ENCODE measurements at places on chromosomes 2 and 18.

- H3K4me1 ChIP-seq = no peaks in the 10 kb centered on the region
- no peak overlapping the region for H3K27ac ChIP-seq
- H3K27me3 ChIP-seq = no peaks in the 10 kb centered on the region
- DNase-seq = no peak
- H3K4me3 ChIP-seq = no peak overlapping the region
Observed at GRCh38 chr18:64110692-64111480, 38.0 kb downstream of the LINC00305 start.

- H3K4me1 ChIP-seq = no peaks in the 10 kb centered on the region
- H3K36me3 ChIP-seq = no peaks in the 10 kb centered on the region
- no peak overlapping the region for H3K27ac ChIP-seq
- DNase-seq = no peak
Observed at GRCh38 chr18:1774261-1774660, 797.0 kb downstream of the METTL4 start.

DNA sequence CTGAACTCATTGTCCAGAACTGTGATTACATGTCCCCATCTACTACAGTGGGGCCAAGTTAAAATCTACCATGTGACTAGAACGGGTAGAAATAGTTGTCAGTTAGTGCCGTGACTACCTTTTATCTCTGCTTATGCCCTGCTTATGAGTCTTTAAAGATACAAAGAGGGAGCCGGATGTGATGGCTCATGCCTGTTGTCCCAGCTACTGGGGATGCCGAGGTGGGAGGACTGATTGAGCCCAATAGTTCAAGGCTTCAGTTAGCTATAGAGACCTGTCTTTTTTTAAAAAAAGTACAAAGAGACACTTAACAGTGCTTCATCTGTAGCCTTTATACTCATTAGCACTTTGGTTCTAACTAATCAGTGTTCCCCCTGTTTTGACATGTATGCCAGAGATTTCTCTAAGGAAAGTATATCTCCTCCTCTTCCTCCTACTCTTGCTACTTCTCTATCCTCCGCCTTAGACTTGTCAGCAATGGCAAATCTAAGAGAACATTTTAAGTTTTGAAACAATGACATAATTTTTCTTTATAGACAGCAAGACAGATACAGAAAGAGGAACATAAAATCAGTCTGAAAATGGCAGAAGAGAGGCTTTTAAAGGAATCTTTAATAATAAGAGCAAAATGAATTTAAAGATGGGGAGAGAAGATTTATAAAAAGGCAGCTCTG lies 45.0 kb downstream of the NBEAL1 start:
- H3K27me3 ChIP-seq = no peaks in the 10 kb centered on the region
- H3K27ac ChIP-seq = no peak overlapping the region
- peaks cover 5% of the 10 kb centered on the region for H3K36me3 ChIP-seq

DNA sequence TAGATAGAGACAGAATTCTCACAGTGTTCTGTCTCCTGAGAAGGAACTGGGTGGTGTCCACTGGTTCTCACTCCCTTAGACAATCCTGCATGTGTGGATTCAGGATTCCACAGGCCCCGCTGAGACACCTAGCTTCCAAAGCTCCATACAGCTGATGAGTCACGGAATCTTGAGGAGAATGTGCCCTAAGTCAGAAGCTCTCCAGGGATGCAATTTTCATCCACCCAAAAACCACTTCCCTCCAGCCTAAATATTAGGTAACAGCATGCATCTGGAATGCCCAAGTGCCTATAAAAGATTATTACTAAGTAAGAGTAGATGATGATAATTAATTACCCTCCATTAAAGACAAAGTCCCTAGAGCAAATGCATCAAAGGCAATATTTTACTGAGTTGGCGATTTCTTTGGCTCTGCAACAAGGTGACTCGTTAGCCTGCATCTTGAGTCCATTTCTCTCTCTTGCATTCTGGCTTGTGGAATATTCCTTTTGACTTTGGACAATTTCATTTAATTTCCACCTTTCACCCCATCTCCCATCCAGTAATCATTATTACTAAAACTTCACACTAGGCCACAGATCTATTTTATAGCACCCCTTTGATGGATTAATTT lies 475.1 kb downstream of the TNS1 start:
- no peak overlapping the region for H3K4me3 ChIP-seq
- no peak overlapping the region for H3K27ac ChIP-seq
- H3K36me3 ChIP-seq = no peaks in the 10 kb centered on the region
- no peak for DNase-seq
- no peaks in the 10 kb centered on the region for H3K4me1 ChIP-seq

GRCh38 chr2:122980671-122981070 lies 1044.4 kb upstream of the CNTNAP5 start:
- no peak for DNase-seq
- H3K27ac ChIP-seq = no peak overlapping the region
- H3K27me3 ChIP-seq = no peaks in the 10 kb centered on the region
- H3K4me1 ChIP-seq = no peaks in the 10 kb centered on the region
- H3K36me3 ChIP-seq = no peaks in the 10 kb centered on the region

DNA sequence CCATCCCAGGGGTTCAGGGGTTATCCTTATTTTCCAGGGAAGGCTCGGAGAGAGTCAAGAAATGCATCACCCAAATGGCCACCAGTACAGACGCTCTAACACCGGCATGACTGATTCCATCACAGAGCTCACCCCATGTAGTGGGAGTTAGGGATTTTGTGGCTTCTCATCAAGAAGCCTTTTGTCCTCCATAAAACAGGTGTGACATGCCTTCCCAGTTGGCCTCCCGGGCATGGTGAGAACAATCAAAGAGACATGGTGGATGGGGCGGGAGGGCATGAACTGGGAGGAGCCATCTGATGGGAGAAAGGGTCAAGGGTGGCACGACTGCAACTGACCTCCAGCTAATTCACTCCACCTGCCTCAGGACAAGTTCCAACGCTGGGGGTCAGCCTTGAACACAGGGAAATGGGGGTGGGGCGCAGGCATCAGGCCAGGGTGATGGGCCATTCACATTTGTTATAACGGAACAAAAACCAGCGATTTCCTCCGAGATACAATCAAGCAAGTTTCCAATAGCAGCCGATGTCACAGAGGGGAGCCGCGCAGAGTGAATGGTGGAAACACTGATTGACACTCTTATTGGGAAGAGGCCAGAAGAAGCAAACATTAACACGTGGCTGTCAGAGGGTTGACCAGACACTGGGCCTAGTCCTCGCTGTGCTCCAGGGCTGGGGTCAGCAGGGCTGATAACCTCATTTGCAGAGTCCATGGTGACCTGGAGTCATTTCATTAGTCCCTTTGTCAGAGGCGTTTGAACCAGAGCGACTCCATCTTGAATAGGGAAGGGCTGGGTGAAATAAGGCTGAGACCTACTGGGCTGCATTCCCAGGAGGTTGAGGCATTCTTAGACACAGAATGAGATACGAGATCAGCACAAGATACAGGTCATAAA lies 80.5 kb upstream of the HPCAL1 start:
- no peak overlapping the region for H3K4me3 ChIP-seq
- no peaks in the 10 kb centered on the region for H3K27me3 ChIP-seq
- H3K36me3 ChIP-seq = no peaks in the 10 kb centered on the region
- no peaks in the 10 kb centered on the region for H3K4me1 ChIP-seq

- no peak overlapping the region for H3K4me3 ChIP-seq
- no peaks in the 10 kb centered on the region for H3K27me3 ChIP-seq
- DNase-seq = no peak
- no peak overlapping the region for H3K27ac ChIP-seq
- no peaks in the 10 kb centered on the region for H3K4me1 ChIP-seq
- H3K36me3 ChIP-seq = no peaks in the 10 kb centered on the region
Observed at GRCh38 chr2:32825291-32825712, 121.5 kb upstream of the LTBP1 start.

DNA sequence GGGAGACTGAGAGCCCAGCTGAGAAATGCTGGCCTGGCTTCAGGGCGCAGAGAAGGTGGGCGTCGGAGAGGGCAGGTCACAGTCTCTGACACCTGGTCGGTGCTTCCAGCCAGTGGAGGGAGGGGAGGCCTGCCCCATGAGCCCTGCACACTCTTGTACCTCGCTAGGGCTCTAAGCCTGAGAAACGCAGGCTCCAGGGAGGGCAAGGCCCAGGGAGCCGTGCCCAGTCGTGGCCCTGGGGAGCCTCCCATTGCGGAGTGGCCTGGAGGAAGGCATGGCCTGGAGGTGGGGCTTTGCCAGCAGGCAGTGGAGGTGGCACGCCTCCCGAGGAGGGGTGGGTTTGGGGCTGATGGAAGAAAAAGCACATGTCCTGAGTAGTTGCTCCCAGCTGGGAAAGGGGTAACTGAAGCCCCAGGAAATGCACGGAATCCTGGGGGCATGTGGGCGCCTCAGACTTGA lies 39.0 kb downstream of the MTERF4 start:
- H3K36me3 ChIP-seq = no peaks in the 10 kb centered on the region
- no peak overlapping the region for H3K27ac ChIP-seq
- H3K4me1 ChIP-seq = no peaks in the 10 kb centered on the region
- no peak for DNase-seq
- no peaks in the 10 kb centered on the region for H3K27me3 ChIP-seq

- H3K27me3 ChIP-seq = no peaks in the 10 kb centered on the region
- peaks cover 44% of the 10 kb centered on the region for H3K4me1 ChIP-seq
- DNase-seq = no peak
- peaks cover 17% of the 10 kb centered on the region for H3K36me3 ChIP-seq
- no peak overlapping the region for H3K4me3 ChIP-seq
- no peak overlapping the region for H3K27ac ChIP-seq
Observed at GRCh38 chr18:49786019-49786720, 27.2 kb downstream of the ACAA2 start.

DNA sequence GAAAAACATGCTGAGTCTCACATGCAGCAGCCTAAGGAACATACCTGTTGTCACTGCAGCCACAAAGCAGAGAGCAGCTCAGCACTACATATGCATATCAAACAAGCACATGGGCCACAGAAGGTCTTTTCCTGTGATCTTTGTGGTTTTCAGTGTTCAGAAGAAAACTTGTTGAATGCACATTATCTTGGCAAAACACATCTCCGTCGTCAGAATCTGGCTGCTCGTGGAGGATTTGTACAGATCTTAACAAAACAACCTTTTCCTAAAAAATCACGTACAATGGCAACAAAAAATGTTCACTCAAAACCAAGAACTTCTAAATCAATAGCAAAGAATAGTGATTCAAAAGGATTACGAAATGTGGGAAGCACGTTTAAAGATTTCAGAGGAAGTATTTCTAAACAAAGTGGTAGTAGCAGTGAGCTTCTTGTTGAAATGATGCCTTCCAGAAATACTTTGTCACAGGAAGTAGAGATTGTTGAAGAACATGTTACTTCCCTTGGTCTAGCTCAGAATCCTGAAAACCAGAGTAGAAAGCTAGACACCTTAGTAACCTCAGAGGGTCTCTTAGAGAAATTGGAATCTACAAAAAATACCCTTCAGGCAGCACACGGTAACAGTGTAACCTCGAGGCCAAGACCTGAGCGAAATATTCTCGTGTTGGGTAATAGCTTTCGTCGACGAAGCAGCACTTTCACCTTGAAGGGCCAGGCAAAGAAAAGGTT lies 34.1 kb downstream of the ZNF407 start:
- no peaks in the 10 kb centered on the region for H3K36me3 ChIP-seq
- peak overlapping the region; percentile 5 for H3K4me3 ChIP-seq
- H3K4me1 ChIP-seq = peaks cover 34% of the 10 kb centered on the region
- no peaks in the 10 kb centered on the region for H3K27me3 ChIP-seq

DNA sequence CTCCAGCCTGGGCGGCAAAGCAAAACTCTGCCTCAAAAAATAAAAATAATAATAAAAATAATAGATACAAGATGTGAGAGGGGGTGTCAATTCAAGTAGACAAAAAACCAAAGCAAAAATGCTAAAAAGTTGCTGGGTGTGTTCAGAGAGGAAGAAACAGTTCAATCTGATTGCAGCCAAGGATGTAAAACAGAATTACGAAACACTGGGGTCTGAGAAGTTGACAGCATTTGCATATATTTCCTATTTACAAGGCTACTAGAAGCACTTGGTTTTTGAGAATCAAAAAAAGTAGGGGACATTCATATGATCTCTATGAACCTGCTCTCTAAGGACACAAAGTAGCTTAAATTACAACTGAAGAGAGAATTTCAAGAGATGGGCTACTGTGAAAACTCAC lies 7.6 kb downstream of the TRIP12 start:
- H3K27me3 ChIP-seq = no peaks in the 10 kb centered on the region
- DNase-seq = no peak
- H3K36me3 ChIP-seq = no peaks in the 10 kb centered on the region
- H3K4me1 ChIP-seq = peaks cover 62% of the 10 kb centered on the region

DNA sequence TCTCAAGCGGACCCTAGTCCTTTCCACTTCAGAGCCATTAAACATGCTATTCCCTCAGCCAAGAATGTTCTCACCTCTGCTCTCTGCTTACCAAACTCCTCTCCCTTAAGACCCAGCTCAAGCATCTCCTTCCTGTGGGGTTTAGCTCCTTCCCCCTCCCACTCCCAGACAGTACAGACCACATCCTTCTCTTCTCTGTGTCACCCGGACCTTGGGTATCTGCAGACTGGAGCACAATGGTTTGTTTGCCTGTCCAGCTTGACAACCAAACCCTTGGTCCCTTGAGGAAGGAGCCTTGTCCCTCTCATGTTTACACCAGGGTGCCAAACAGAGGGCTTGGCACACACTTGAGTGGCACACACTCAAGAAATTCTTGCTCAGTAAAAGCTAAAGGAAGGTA lies 4.1 kb upstream of the CD8A start:
- no peak overlapping the region for H3K27ac ChIP-seq
- DNase-seq = peak; percentile 64
- H3K27me3 ChIP-seq = peaks cover 3% of the 10 kb centered on the region
- H3K4me1 ChIP-seq = peaks cover 49% of the 10 kb centered on the region
- peak overlapping the region; percentile 33 for H3K4me3 ChIP-seq
- peaks cover 3% of the 10 kb centered on the region for H3K36me3 ChIP-seq

- no peak overlapping the region for H3K27ac ChIP-seq
- no peaks in the 10 kb centered on the region for H3K36me3 ChIP-seq
- no peak for DNase-seq
- H3K4me3 ChIP-seq = no peak overlapping the region
- no peaks in the 10 kb centered on the region for H3K27me3 ChIP-seq
- H3K4me1 ChIP-seq = no peaks in the 10 kb centered on the region
Observed at GRCh38 chr2:18159896-18160295, 281.4 kb downstream of the KCNS3 start.

DNA sequence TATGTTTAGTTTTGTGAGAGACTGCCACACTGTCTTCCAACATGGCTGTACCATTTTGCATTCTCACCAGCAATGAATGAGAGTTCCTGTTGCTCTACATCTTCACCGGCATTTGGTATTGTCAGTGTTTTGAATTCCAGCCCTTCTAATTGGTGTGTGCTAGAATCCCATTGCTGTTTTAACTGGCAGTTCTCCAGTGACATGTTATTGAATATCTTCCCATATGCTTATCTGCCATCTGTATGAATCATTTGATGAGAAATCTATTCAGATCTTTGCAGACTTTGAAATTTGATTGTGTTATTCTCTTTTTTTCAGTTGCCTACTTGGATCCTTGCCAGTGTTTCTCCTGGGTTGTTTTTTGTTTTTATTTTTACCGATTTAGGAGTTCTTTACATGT lies 99.0 kb downstream of the SNTG2 start:
- H3K27ac ChIP-seq = no peak overlapping the region
- H3K27me3 ChIP-seq = no peaks in the 10 kb centered on the region
- H3K4me1 ChIP-seq = no peaks in the 10 kb centered on the region
- H3K36me3 ChIP-seq = no peaks in the 10 kb centered on the region
- no peak for DNase-seq

DNA sequence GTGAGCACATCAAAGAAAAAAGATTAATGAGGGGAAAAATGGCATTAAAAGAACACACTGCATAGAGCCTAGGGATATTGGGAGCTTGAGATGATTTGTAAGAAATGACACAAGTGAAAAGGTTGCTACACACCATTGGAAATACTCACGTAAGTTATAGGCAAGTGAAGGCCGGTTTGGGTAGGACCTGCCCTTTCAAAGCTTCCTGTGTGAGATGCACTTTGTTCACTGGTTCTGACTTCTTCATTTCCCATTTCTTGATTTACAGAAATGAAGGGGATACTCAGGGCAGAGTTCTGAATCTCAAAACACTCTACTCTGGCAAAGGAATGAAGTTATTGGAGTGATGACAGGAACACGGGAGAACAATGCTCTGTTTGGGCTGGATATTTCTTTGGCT lies at the start of gene IL18RAP:
IL18RAP (plus strand) TSS at position 251 of the 400 bp plus-strand sequence; CDS start at position 369, 118 bp downstream.
- H3K27me3 ChIP-seq = no peaks in the 10 kb centered on the region
- peaks cover 29% of the 10 kb centered on the region for H3K4me1 ChIP-seq
- H3K36me3 ChIP-seq = no peaks in the 10 kb centered on the region
- DNase-seq = no peak
